IPS DF 6.9 (cell line): ENCODE measurements at places on chromosomes 3 and 15.

DNA sequence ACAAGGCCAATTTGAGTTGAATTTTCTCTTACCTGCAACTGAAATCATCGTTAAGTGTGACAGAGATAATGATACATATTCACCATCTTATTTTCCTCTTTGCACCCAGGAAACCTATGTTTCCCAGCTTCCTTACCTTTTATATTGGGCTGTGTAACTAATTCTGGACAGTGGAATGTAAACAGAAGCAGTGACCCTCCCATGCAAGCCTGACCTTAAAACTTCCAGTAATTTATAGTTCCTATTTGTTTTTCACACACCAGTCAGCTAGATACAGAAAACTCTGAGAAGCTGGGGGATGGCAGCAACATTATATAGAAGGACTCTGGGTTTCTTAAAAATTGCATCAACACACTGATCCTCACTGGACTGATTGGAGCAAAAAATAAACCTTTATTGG, 4.5 kb upstream of the ZNF280D start:
- no peak for DNase-seq

DNA sequence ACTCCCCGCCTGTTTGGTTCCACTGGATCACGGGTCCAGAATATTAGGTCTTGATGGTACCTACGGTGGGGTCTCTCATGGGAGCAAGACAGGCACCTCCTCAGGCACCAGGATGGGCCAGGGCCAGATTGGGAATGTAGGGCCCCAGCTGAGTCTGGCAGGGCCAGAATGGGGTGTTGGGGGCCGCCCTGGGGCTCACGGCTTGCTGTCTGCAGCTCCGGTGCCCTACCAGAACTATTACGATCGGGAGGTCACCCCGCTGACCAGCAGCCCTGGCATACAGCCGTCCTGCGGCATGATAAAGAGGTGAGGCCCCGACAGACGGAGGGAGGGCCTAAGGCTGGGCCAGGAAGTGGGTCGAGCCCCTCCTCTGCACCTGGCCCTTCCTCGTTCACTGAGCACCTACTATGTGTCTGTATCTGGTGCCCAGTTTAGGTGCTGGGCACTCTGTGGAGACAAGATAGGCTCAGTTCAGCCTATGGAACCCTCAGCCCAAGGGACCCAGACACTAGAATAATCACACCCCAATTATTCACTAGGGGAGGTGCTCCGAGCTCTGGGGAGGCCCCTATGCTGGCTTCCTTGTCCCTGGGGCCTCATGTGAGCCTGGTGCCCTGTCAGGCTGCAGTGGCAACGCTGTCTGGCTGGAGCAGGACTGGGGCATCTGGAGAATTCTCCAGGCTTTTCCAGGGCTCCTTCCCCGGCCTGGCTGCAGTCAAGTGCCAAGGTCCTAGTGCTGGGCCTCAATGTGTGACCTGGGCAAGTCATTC, 37.9 kb downstream of the PSTPIP1 start:
- DNase-seq = no peak

- DNase-seq = no peak
Measured at GRCh38 chr15:89611317-89611716, 36.0 kb downstream of the TICRR start.

GRCh38 chr3:184453296-184453695, 73.4 kb downstream of the CHRD start:
- no peak for DNase-seq

GRCh38 chr3:28989646-28990089, 291.2 kb upstream of the RBMS3 start:
- no peak for DNase-seq

- DNase-seq = no peak
Measured at GRCh38 chr15:25892126-25892525, 29.0 kb upstream of the ATP10A start.

DNA sequence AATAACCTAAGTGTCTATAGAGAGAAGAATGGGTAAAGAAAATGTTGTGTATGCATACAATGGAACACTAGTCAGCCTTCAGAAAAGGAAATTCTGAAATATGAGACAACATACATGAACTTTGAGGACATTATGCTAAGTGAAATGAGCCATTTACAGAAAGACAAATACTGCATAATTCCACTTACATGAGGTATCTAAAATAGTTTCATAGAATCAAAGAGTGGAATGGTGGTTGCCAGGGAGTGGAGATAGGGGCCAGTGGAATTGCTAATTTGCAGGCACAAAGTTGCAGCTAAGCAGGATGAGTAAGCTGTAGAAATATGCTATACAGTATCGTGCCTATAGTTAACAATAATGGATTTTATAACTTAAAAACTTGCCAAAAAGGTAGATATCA, 779.6 kb upstream of the ARPP21 start:
- DNase-seq = no peak

DNA sequence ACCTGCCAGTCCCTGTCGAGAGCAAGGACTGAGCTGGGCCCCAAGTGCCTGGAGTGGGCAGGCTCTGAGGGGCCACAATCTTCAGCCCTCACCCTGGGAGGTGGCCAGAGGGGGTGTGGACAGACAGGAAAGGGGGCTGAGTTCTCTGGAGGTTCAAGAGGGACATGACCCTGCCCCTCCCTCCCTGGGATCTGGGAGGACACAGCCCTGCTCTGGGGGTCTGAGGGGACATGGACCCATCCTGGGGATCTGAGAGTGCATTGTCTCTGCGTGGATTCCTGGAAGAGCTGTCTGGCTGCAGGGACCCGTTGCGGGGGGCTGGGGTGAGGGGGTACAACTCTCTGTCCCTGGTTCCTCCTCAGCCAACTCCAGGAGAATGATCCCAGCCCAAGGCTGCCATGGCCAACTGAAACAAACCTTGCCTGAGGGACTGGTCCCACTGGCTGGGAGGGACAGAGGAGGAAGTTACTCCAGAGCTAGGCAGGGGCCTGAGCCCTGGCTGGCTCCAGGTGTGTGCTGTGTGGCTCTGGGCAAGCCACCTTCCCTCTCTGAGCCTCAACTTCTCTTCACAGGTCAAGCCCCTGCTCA, 29.0 kb downstream of the PTH1R start:
- no peak for DNase-seq

GRCh38 chr3:196563721-196564225, 4.6 kb downstream of the WDR53 start:
- no peak for DNase-seq

GRCh38 chr15:51348688-51349087, 7.2 kb downstream of the GLDN start:
- no peak for DNase-seq

DNA sequence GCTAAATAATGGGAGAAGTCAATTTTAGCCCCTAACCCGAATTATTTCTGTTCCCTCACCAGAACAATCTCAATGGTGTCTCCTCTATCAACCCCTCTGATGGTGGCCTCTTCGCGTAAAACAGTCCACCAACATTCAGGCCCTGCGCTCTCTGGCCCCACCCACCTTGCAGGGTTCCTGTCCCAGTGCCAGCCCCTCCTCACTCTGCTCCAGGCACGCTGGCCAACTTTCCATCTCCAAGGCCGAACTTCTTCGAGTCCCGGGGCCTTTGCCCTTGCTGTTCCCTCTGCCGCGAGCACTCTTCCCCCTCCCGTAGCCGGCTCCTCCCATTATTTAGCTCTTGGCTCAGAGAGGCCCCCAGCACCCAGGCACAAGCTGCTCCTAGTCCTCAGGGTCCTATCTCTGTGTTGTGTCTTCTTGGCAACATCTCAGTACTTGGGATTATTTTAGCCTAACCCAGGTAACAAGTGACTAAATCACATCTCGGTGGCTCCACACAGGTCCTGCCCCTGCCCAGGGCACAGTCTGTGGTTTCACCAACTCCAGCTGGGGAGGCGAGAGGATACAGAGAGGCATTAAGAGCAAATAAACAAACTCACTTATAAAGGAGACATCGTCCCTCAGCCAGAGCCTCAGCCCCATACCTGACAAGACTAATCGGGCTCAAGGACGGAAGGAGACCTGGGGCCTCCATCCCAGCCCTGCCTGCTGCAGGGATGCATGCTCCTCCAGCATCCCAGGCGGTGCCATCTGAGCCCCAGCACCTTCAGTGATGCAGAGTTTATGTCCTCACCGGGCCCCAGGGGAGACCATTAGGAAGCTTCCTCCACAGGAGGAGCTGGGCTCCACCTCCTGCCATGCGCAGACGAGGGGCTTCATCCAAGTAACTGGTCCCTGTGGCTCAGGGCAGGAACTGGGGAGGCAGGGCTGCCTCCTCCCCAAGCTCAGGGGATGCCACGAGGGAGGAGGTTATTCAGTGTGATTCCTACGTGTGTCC, 19.7 kb upstream of the IQSEC1 start:
- DNase-seq = no peak

DNA sequence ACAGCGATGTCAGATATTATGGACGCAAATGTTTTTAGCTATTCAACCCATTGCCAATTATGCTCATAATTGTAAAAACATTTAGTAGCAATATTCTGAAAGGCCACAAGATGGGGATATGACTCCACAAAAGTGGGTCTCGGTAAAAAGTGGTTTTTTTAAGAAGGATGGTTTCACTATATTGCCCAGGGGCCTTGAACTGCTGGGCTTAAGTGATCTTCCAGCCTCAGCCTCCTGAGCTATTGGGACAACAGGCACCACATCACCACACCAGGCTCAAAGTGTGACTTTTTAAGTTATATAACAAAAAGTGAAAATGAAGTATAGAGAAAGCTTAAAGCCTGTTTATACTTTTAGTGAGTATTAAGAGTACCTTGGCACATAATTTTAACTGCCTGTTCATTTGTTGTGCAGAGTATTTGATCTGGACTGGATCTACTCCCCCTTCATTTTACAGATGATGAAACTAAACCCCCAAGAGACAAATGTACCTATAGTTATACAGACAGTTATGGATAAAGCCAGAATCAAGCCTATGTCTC, 9.4 kb downstream of the NAA50 start:
- no peak for DNase-seq

GRCh38 chr3:18177271-18177670, 247.9 kb downstream of the SATB1 start:
- DNase-seq = no peak

DNA sequence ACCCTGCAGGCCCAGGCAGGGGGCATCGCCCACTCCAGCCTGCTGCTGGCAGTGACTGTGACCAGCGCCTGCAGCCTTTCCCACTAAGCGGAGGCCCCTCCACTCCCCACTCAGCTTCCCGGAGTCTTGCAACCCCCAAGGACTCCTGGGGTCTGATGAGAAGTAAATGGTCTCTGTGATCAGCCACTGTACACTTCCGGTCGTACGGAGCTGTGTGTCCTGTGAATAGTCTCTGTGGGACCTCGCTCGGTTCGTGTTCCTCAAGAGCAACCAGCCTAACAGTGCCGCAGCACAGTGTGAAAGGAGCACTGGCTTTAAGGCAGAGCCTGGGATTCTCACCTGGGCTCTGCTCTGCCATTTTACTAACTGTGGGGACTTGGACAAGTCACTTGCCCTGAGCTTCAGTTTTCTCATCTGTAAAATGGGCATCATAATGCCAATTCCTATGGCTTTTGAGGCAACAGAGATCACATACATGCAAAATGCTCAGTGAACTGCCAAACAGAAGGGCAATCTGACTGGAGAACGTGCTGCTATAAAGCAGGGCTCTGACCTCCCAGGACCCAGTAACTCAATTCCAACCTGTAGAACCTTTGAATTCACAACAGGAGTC, 26.7 kb downstream of the TMEM43 start:
- DNase-seq = no peak

DNA sequence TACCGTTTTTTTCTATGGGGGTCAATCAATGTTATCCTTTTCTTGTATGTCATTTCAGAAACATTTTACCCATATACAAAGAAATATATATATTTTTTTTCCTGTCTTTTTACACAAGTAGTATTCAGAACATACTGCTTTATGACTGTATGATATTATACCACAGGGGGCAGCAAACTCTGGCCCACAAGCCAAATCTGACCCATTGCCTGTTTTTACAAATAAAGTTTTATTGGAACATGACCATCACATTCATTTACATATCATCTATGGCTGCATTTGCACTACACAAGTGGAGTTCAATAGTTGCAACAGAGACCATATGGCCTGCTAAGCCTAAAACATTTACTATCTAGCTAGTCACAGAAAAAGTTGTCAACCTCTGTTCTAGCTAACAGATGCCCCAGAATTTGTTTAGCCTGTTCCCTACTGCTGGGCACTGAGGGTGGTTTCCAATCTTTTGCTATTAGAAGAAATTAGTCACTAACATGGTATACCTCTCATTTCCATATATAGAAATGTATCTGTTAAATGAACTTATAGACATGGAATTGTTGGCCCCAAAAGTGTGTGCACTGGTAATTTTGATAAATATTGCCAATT, 57.7 kb downstream of the BFSP2 start:
- no peak for DNase-seq

DNA sequence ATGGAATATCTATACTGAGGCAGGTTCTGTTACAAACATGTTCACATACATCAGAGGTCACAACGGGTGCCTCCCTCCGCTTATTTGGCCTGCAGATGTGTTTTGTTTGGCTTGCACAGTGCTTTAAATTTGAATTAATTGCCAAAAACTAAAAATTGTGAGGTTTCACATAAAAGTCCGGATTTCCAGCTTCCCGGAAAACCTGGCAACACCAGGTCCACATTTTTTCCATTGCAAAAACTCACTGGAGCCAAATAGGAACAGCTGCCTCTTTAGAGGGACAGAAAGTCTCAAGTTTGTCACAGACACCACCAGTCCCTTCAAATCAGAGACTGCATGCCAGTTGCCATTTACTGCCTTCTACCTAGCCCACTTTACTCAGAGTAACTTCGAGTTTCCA, 205.9 kb upstream of the MDFIC2 start:
- DNase-seq = no peak

DNA sequence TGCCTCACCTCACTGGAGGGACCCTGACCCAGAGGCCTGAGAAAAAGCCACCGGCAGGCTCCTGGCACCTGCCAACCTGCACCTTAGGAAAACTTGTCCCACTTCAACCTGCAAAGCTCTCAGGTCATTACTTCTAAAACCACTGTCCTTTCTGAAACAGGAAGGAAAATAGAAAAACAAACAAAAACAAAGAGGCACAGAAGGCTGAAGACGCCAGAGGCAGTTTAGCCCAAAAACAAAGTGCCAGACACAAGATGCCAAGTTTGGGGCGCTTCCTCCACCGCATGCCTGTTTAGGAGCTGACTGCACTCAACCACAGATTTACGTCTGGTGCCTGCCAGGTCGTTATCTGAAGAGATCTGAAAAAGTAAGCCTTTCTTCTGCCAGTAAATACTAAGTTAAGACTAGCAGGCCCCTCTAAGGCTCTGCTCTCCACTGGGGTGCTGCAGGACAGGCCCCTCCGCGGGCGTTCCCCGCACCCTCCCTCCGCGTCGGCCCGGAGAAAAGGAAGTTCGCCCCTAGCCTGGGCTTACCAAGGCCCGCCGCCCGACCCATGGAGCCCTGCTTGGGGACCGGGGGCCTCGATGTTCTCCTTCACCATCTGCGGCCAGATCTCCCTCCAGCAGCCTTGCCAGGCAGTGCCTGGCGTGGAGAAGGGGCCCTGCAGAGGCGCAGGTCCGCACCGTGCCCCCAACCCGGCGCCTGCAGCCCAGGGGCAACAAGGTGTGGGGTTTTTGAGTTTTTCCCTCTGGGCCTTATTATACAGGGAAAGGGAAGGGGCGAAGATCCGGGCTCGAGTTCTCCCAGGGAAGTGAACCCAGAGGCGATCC, 1.3 kb downstream of the GOLGA8A start:
- no peak for DNase-seq
